ENCODE measurements at places on chromosomes 2 and 18. TPM values are rescaled to one million over a fixed set of nuclear protein-coding genes. Genes with fewer than 3 reads are reported as not detected.
A peak's percentile ranks its signal among the peaks of the same experiment; 100 is the strongest.

The APCDD1 gene
- 3.6 TPM for polyA plus RNA-seq

The ERMN gene
- 0.11 TPM for polyA plus RNA-seq

The SFT2D3 gene
- polyA plus RNA-seq: 7.3 TPM

The REG1B gene
- not detected for polyA plus RNA-seq

The PKDCC gene
- 115 TPM for polyA plus RNA-seq

The HOXD3 gene
- not detected for polyA plus RNA-seq

The SPATA3 gene
- polyA plus RNA-seq: not detected

The SRD5A2 gene
- 0.02 TPM for polyA plus RNA-seq

The ZNF2 gene
- polyA plus RNA-seq: 0.93 TPM

The INO80B gene
- polyA plus RNA-seq: 8.5 TPM

The XDH gene
- polyA plus RNA-seq: 0.68 TPM

The BOLA3 gene
- polyA plus RNA-seq: 46.1 TPM

The CABYR gene
- 14.5 TPM for polyA plus RNA-seq

DNA sequence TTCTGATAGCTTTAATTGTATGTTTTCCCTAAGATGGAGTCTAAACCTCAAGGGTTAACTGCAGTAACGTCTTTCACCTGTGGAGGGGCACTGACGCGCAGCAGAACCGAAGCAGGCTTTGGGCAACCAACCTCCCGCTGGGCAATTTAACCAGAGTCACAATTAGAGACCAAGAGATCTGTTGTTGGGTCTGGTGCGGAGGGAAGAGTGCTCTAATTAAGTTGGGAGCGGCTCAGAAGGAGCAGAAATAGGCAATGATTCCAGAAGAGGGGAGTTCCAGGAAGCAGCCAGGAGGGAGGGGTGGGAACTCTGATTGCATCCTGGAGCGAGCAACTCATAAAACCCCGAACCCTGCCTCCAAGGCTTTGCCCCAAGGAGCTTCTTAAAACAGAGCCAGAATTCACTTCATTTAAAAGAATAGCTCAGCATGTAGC, 245.8 kb downstream of the PAX3 start:
- DNase-seq: peak; percentile 82

DNA sequence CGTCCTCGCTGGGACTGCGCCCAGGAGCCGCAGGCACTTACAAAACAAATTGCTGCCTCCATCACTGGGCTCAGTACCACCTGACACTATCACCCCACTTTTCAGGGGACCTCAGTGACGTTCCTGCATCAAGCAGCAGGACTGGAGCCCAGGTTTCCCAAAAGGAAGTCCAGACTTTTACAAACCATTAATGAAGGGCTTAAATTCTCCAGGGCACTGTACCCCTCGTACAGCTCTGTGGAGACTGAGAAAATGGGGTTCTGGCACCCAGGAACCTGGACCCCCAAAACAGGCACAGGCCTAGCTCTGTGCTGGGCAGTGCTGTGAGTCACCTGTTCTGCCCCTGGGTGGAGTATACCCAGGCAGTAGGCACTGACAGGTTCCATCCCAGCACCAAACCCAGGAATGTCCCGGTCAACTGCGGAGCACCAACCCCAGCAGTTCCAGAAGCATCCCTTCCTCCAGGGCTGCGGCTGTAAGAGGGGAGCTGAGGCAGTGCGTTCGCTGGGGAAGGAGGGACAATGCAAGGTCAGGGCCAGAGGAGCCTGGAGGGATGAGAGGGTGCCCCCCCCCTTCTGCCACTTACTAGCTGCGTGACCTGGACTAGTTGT, 24.6 kb upstream of the NOTO start:
- DNase-seq: peak; percentile 57

GRCh38 chr2:216081487-216082116, at the start of the genes PECR and TMEM169:
TSS of gene PECR (minus strand) at chr2:216081809. CDS start at chr2:216081741, 68 bp downstream.
TSS of gene TMEM169 (plus strand) at chr2:216081919. CDS start at chr2:216095964, 14,045 bp downstream.
- peak; percentile 91 for DNase-seq

DNA sequence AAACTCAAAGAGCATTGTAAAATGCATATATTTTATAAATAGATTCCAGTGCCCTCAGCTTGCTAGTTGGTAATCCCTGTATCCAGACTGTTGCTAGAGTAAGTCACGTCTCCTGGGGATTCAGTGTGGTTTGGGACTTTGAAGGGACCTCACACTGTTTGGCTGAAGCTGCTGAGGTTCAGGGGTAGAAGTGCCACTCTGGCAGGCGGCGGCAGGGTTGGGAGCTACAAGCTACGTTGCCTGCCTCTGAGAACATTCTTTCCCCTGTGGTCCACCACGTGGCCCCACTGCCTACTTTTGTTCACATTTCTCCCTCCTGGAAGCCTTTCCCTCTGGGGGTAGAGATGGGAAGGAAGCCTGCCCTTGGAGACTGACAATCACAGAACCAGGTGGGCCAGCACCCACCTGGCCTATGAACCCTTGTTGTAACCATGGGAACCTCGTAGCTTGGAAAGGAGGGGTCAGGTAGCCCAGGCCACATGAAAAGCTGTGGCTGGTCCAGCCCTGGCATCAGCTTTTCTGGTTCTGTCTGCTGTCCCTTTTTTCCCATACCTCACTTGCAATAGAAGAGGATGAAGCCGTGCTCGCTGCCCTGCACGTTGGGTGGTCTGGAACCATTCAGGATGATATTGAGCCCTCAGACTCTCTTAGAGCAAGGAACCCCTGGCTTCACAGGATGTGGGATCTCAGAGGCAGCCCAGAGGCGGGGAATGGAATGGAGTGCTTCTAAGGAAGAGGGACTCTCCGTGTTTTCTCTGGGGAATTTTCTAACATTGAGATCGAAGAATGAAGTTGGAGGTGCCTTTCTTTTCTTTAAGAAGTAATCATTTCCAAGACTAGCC, 2.9 kb downstream of the RNF144A start:
- no peak for DNase-seq

DNA sequence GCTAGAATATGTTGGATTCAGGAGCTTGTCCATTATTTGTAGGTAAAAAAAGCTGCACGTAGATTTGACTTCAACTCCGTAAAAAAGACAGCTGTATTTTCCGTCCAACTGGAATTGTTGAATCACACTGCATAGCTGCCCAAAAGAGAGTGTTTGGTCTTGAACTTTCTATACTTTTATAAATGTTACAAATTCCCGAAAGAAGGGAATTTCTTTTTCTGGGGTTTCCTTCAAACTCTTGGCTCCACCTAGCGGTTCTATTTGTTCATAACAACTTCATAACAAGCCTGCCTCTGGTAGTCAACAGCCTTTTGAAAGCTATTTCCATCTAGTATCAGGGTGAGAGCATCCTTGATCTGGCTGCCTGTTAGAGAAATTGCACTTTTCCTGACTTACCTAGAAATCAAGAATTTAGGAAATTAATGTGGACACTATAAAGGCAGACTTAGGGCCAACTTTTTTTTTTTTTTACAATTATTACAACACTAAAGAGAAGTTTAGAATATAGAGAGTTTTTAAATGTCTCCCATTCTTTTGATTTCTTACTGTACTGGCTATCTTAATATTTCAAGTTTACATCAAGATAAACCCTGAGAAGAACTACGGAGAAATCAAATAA, 48.1 kb downstream of the TMEM185B start:
- DNase-seq: no peak

DNA sequence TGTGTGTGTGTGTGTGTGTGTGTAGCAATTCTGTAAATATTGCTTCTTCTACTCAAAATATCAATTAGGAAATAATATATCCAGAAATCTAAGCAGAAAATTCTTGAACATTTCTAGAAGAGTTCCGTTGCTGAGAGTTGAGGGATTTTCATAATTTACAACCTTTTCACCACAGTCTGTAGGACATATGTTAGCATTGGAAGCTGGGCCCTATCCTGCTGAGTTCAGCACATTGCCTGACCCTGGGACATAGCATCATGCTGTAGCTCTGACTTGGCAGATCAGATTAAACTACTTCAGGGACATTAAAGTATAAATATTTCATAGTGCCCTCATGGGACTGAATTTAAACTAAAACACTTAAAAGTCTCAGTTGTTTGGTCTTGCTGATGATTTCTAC, 129.2 kb upstream of the KCNH7 start:
- DNase-seq: no peak

DNA sequence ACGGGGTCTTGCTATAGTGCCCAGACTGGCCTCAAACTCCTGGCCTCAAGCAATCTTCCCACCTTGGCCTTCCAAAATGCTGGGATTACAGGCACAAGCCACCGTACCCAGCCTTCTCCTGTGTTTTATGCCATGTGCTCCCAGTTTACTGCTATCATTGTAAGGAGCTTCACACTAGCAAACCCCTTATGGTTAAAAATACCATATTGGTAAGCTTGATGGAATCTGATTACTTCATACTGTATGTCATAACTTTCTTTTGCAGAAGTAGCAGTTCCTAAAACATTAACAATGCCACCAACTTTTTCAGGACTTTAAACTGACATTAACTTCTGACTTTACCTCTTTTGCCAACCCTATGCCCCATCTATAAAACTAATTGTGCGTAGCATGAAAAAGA, 36.2 kb downstream of the HAT1 start:
- DNase-seq: no peak

DNA sequence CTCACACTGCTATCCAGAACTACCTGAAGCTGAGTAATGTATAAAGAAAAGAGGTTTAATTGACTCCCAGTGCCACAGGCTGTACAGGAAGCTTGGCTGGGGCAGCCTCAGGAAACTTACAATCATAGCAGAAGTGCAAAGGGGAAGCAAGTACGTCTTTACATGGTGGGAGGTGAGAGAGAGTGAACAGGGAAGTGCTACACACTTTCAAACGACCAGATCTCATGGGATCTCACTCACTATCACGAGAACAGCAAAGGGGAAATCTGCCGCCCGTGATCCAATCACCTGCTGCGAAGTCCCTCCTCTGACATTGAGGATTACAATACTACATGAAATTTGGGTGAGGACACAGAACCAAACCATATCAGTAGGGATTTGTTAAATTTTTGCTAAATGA, 150.4 kb upstream of the NXPH2 start:
- no peak for DNase-seq

GRCh38 chr2:60567919-60568768, 14.7 kb upstream of the BCL11A start:
- no peak for DNase-seq

GRCh38 chr18:64103986-64104385, 44.9 kb downstream of the LINC00305 start:
- no peak for DNase-seq

DNA sequence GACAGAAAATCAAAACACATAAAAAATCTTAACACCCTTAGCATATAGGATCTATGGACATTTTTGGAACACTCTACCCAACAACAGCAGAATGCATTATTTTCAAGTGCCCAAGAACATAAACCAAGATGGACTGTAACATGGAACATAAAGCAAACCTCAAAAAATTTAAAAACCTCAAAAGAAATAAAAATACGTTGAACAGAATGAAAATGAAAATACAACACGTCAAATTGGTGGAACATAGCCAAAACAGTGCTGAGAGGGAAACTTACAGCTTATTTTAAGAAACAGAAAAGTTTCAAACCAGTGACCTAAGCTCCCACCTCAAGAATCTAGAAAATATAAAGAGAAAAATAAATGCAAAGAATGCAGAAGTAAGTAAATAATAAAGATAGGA, 58.3 kb upstream of the BCL2L11 start:
- no peak for DNase-seq

- DNase-seq: no peak
Observed at GRCh38 chr2:85772019-85772745, 18.4 kb downstream of the ATOH8 start.

- DNase-seq: no peak
Observed at GRCh38 chr2:20403774-20404312, 43.0 kb upstream of the RHOB start.

DNA sequence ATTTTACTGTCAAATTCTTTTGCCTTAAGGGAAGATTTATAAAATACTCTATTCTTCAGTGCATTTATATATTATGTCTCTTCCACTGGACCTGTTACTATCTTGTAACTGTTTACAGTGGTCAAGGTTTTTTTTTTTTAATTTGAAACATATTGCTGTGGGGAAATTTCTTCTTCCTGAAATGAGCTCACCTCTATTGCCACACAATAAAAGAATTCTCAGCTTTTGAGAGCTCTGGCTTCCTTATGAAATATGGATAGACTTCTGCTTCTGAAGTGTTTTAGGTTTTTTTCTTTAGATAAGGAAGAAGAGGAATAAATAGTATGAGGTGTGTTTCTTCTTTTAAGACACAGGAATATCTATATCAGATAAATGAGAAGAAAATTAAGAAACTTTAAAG, 7.7 kb downstream of the VRK2 start:
- DNase-seq: no peak

DNA sequence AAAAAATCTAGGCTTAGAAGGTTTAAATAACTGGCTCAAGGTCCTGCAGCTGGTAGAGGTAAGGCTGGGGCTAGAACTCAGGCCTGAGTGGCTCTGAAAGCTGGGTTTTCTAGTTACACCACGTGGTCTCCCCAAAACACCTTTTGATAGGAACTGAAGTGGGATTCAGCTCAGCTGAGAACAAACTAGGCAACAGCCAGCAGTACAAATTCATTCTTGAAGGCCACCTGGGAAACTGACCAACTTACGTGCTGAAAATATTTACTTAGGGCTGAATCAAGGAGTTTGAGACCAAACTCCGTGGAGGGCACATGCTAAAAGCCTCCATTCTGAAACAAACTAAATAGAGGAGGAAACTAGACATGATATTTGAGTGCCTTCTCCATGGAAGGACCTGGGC, 67.2 kb downstream of the AOX1 start:
- DNase-seq: no peak

GRCh38 chr2:107635883-107636282, 190.8 kb upstream of the RGPD4 start:
- DNase-seq: no peak

DNA sequence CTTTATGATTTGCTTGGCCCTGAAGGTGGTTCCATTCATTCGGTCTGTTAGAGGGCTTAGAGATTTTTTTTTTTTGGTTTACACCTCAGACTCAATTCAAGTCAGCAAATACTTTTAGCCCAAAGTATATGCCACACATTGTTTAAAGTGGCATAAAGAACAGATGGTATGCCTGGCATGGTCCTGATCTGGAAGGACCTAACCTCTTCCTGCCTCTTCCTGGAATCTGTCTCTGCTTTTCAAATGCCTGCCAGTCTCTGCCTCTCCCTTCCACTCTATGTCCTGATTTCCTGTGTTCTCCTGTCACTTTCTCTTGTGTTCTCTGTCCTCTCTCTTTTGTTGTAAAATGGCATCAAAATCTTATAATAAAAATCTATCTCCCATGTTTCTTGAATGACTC, 158.0 kb downstream of the ANKRD30B start:
- DNase-seq: no peak

- DNase-seq: no peak
Observed at GRCh38 chr18:963276-963675, 58.6 kb downstream of the ADCYAP1 start.

- DNase-seq: no peak
Observed at GRCh38 chr2:67856866-67857265, 205.9 kb downstream of the C1D start.

GRCh38 chr2:119852214-119852613, 92.5 kb downstream of the PTPN4 start:
- no peak for DNase-seq

GRCh38 chr2:39718483-39718882, 52.8 kb downstream of the TMEM178A start:
- DNase-seq: no peak

DNA sequence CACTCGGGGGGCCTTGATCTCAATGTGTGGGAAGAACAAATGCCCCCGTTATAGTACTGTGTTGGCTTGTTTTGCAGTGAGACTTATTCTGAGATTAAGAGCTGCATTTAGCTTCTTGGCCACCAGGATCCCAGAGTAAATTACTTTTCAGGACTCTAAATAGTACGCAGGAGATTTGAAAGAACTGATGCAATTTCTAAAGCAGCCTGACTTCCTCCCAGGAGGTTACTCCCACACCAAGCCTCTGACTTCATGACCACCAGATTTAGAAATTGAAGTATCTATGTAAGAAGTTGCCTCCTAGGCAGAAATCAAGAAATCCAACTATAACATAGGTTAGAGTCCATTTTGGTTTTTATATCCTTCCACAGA, 67.0 kb downstream of the FEZ2 start:
- DNase-seq: no peak

All from H1 (cell line).